ENCODE measurements at places on chromosomes 5 and 9. TPM values are rescaled to one million over a fixed set of nuclear protein-coding genes. Genes with fewer than 3 reads are reported as not detected.
A peak's percentile ranks its signal among the peaks of the same experiment; 100 is the strongest.

DNA sequence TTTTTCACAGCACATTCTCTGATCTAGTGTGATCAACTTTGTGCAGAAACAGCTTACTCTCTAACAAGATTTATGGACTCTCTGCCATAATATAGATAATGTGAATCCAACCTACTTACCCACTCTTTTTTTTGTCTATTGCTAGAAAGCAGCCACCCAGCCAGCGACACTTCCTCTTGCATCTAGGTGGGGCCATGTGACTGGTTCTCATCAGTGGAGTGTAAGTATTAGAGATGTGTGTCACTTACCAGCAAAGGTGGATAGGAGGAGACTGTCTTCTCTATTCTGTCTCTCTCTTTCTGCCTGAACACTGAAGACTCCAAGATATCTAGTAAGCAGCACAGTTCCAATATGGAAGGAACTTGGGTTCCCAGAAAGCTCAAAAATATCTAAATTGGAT is 174.8 kb downstream of the MCTP1 start:
- no peaks in the 10 kb centered on the region for H3K36me3 ChIP-seq
- H3K27ac ChIP-seq = no peak overlapping the region
- no peaks in the 10 kb centered on the region for H3K4me1 ChIP-seq
- H3K4me3 ChIP-seq = no peak overlapping the region

DNA sequence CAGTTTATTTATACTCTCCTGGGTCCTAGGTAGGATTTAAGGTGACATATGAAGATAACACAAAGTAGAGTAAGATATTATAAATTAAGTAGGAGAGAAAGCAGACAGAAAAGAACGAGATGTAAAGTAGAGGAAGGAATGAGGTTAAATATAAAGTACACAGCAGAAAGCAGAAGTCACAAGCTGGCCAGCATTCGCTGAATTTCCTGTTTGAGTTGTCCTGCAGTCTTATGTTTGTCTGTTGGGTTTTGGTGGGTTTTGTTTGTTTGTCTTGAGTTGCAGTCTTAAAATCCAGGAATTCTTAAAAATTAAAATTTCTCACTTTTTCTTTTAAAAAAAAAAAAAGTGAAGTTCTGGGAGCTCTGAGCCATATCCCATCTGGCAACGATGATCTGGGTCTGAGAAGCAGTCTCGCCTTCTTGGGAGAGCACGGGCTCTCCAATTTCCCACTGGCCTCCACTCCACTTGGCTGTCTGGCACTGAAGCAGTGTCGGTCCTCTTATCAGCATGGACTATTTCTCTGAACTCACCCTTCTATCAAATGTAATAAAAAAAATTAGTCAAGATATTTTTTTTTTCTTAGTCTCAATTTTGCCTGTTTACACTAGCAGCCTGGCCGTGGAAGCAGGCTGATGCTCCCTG is 2.0 kb downstream of the S100Z start:
- H3K4me3 ChIP-seq = no peak overlapping the region
- peaks cover 22% of the 10 kb centered on the region for H3K4me1 ChIP-seq
- H3K36me3 ChIP-seq = no peaks in the 10 kb centered on the region
- H3K27ac ChIP-seq = peak overlapping the region; percentile 11
- DNase-seq = no peak
- H3K27me3 ChIP-seq = no peaks in the 10 kb centered on the region

- no peaks in the 10 kb centered on the region for H3K36me3 ChIP-seq
- peaks cover 4% of the 10 kb centered on the region for H3K4me1 ChIP-seq
- H3K27me3 ChIP-seq = no peaks in the 10 kb centered on the region
- no peak overlapping the region for H3K27ac ChIP-seq
These were observed 153.4 kb downstream of the PIK3R1 start for GRCh38 chr5:68369023-68369359.

The TMEM215 gene
- total RNA-seq = not detected

The SLC34A3 gene
- not detected for total RNA-seq

DNA sequence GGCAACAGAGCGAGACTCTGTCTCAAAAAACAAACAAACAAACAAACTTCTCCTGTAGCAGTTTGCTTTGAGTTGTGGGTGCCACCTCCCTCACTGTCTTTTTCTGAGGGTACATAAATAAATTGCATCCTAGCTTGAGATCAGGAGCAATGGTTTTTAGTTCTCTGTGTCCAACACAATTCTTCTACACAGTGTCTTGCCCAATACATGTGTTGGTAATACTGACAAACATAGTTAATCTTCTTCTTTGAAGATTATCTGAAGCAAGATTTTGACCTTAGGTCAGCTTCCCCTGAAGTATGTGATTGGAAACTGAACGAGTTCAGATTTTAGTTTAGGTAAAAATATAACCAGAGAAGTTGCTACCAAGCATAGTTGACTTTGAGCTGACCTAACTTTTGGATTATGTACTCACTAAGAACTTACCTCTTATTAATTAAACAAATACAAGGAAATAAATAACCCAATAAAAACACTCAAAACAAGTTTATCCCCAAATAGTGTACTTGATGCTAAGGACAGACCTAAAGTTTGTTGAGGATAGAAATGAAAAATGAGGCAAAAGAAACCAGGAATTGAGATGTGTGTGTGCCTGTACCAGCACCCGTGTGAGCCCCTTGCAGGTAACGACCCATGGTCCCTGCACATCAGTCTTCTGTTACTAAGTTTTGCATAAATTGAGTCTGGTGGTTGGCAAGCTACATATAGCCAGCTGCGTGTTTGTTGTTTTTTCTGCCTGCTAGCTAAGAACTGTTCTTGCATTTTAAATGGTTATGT is 16.2 kb downstream of the TJP2 start:
- H3K27ac ChIP-seq = no peak overlapping the region
- no peak for DNase-seq
- H3K27me3 ChIP-seq = no peaks in the 10 kb centered on the region
- no peak overlapping the region for H3K4me3 ChIP-seq
- peaks cover 11% of the 10 kb centered on the region for H3K4me1 ChIP-seq

DNA sequence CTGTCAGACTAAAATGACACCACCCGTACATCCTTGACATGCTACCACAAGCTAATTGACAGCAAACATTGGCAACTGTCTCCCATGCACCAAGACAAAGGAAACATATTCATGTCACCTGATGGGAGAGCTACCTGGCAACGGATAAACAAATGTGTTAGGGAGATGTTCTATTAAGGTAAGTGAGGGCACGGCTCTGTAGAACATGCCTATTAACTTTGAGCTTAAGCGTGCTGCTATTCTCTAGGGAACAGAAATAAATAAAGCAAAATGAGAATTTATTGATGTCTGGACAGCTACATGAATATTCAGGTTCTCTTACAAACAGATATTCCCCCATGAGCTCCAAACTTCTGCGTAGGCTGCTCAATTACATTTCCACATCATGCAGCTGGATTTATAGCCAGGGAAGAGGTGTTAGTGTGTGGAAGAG is 361.4 kb upstream of the RFX3 start:
- H3K36me3 ChIP-seq = no peaks in the 10 kb centered on the region
- H3K4me3 ChIP-seq = no peak overlapping the region
- H3K27ac ChIP-seq = no peak overlapping the region
- no peak for DNase-seq

DNA sequence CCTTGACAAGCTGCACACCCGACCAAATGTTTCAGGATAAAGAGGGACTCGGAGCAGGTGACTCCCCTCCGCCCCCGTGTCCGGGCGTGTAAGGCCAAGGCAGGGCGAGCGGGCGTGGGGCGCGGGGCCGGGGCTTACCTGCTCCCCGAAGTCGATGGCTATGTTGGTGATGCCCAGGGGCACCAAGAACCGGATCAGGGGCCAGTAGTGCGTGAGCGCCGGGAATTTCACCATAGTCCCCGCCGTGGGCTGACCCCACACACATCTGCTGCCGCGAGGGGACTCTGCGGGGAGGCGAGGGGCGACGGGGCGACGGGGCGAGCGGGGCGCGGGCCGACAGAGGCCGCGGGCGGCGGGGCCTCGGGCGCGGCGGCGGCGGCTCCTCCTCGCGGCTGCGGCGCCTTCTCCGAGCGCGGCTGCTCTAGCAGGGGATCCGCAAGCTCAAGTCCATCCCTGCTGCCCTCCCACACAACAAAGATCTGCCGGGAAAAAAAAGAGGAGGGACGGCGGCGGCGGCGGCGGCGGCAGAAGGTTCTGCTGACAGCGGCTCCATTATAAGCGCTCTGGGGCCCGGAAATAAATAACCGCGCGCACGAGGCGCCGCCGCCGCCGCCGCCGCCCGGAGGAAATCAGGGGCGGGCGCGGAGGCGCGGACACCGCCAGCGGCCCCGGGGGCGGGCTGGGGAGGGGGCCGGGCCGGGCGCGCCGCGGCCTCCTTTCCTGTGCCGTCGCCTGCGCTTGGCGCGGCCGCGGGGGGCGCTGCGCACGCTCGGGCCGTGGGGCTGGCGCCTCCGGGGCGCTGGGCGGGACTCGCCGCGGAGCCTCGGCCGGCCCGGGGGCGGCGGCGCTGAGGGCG is at the start of gene ANKH:
Gene ANKH (minus strand): TSS at position 565 of the 856 bp plus-strand sequence. CDS start 331 bp downstream, at position 234.
- no peaks in the 10 kb centered on the region for H3K27me3 ChIP-seq
- no peaks in the 10 kb centered on the region for H3K36me3 ChIP-seq
- peaks cover 19% of the 10 kb centered on the region for H3K4me1 ChIP-seq
- peak; percentile 87 for DNase-seq
- peak within 1 kb of the TSS; percentile 90 for H3K4me3 ChIP-seq

DNA sequence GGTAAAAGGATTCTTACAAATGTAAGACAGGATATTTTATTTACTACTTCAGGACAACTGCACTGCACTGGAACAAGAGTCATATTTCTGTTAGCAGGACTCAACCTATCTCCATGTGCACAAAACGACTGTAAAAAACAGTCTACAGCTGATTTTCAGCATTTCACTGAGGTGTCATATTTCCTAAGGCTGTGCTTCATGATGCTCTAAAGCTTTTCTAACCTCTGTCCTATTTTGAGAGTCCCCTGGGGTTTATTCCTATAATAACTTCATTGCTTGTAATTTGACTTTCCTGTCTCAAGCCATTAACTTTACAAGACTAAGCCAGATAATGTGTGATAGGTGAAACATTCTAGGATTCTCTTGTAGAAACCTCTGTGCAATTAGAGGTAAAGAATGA is 472.3 kb downstream of the HINT1 start:
- DNase-seq = no peak
- no peaks in the 10 kb centered on the region for H3K36me3 ChIP-seq
- H3K27ac ChIP-seq = no peak overlapping the region
- no peaks in the 10 kb centered on the region for H3K27me3 ChIP-seq
- H3K4me1 ChIP-seq = no peaks in the 10 kb centered on the region

- DNase-seq = no peak
- no peaks in the 10 kb centered on the region for H3K4me1 ChIP-seq
- no peak overlapping the region for H3K4me3 ChIP-seq
- H3K27me3 ChIP-seq = no peaks in the 10 kb centered on the region
These were observed 83.7 kb downstream of the TARS1 start for GRCh38 chr5:33524476-33524875.

DNA sequence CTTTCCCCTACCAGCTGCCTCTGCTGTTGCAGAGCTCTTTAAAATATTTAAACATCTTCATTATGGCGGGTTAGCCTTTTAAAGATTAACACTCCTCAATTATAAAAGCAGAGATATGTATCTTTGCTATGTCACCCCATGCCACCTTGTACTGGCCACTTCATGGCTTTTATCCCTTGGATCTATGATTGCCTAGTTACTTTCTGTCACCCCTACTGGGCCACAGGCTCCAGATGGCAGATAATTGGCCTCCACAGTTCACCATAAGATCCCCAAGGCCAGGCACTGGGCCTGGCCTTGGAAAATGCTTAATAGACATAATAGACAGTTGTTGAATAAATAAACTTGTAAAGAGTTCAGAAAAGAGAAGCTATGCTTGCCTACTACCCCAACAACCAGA is 142.0 kb upstream of the SHB start:
- H3K27me3 ChIP-seq = no peaks in the 10 kb centered on the region
- no peaks in the 10 kb centered on the region for H3K4me1 ChIP-seq
- DNase-seq = no peak
- no peaks in the 10 kb centered on the region for H3K36me3 ChIP-seq
- H3K4me3 ChIP-seq = no peak overlapping the region

- H3K4me1 ChIP-seq = peaks cover 15% of the 10 kb centered on the region
- DNase-seq = peak; percentile 70
- no peaks in the 10 kb centered on the region for H3K36me3 ChIP-seq
- H3K4me3 ChIP-seq = peak overlapping the region; percentile 89
These were observed 681 bp downstream of the FNIP1 start for GRCh38 chr5:131795879-131796792.

The TOR1A gene
- 6.2 TPM for total RNA-seq

The TLR4 gene
- total RNA-seq = 9.0 TPM

The MZB1 gene
- not detected for total RNA-seq

GRCh38 chr5:179542170-179542569 is 8.2 kb upstream of the RUFY1 start:
- no peaks in the 10 kb centered on the region for H3K4me1 ChIP-seq
- H3K4me3 ChIP-seq = no peak overlapping the region
- no peaks in the 10 kb centered on the region for H3K27me3 ChIP-seq
- H3K27ac ChIP-seq = no peak overlapping the region
- no peak for DNase-seq

The WHRN gene
- 5.4 TPM for total RNA-seq

DNA sequence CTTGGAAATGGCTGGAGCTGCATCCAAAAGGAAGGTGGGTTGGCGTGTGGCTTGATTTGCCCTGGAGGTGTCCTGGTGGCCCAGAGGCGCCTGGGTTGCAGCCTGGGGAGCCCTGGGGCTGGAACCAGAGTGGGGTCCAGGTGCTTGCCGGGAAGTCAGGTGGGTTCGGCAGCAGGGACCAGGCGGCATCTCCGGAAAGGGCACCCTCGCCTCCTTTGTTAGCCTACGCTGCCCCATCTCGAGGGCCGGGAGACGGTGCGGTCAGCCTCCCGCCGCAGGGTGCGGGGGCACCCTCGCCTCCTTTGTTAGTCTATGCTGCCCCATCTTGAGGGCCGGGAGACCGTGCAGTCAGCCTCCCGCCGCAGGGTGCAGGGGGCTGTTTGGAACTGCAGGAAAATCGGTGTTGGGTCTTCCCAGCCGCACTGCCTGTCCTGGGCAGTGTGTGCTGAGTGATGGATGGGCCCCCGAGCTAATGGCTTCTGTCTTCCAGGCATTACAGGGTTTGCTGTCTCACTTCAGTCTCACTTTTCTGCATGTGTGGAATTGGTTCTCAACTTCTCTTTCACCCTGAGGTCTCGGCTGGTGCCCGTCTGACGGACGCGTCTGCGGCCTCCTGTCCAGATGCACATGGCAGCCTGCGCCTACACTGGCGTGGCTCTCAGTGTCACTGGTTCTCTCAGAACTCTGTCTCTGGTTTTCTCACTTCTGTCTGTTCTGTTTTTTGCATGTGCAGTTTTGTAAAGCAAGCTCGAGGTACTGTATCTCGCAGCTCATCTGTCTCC is 139.0 kb downstream of the CACNA1B start:
- H3K4me3 ChIP-seq = no peak overlapping the region
- no peak for DNase-seq
- H3K4me1 ChIP-seq = no peaks in the 10 kb centered on the region
- no peak overlapping the region for H3K27ac ChIP-seq
- H3K36me3 ChIP-seq = no peaks in the 10 kb centered on the region

- no peaks in the 10 kb centered on the region for H3K27me3 ChIP-seq
- no peaks in the 10 kb centered on the region for H3K36me3 ChIP-seq
- H3K4me1 ChIP-seq = peaks cover 8% of the 10 kb centered on the region
- peak overlapping the region; percentile 65 for H3K27ac ChIP-seq
- DNase-seq = peak; percentile 63
These were observed 157.0 kb downstream of the RGS3 start for GRCh38 chr9:113620377-113621161.

DNA sequence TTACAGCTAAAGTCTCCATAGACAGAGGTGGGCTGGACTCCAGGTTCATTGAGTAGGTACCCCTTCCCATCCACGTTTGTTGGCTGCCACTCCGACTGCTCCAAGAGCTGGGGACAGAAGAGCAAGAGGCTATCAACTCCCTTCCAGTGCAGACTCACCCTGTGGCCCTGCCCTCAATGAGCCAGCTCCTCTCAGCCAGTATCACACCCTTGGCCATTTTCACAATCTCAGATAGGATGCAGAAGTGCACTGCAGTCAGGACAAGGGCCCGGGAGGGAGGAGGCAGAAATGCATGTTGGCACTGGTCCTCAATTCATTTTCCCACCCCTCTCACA is 6.2 kb downstream of the IRF1 start:
- H3K4me3 ChIP-seq = no peak overlapping the region
- H3K4me1 ChIP-seq = peaks cover 28% of the 10 kb centered on the region
- peak; percentile 7 for DNase-seq
- no peaks in the 10 kb centered on the region for H3K27me3 ChIP-seq
- peaks cover 45% of the 10 kb centered on the region for H3K36me3 ChIP-seq

Measured in transverse colon (tissue), 4 donors.